ENCODE measurements at places on chromosomes 7 and 10.

DNA sequence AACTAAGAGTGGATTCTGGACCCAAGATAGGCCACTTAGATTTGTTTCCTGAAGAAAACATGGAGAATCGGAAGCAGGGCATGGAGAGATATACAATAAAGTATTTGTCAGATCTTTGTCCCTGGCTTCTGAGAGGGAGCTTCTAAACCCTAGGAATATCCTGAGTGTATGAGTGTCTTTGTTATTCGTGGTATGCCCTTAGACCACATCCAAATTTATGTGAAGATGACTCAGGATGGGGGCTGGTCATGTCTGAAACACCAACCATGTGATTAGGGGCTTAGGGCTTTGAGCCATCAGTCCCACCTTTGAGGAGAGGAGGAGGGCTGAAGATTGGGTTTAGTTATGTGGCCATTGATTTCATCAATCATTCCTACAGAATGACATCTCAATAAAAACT, 69.7 kb upstream of the PLPP4 start:
- no peak for DNase-seq

- no peak for DNase-seq
Observed at GRCh38 chr7:155438777-155439176, 19.2 kb upstream of the EN2 start.

GRCh38 chr10:30435073-30435422, 1.1 kb downstream of the MAP3K8 start:
- DNase-seq: no peak

- DNase-seq: no peak
Observed at GRCh38 chr10:48707472-48707871, 22.8 kb downstream of the WDFY4 start.

DNA sequence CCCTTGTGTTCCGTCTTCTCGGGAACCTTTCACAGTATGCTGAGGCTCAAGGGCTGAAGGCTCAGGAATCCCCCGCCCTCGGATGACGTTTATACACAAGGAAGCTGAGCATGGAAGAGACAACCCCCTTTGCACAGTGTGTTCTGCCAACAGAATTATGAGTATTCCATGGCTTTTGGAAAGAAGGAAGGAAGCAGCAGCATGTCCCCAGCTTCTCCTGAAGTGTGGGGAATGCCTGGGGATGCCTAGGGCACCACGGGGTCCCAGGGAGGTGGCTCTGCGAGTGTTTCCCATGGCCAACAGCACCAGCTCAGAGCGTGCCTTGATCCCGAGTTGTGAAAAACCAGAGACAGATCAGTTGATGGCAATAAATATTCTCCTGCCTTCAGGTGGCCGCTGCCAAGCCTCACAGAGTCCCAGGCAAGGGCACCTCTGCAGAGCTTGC, 88.8 kb upstream of the DDC start:
- DNase-seq: no peak

GRCh38 chr10:21520949-21521348, 4.5 kb downstream of the SKIDA1 start:
- no peak for DNase-seq

GRCh38 chr10:124642088-124642710, 102.0 kb downstream of the FAM53B start:
- no peak for DNase-seq

- DNase-seq: no peak
Observed at GRCh38 chr7:44059219-44060090, 5.9 kb downstream of the PGAM2 start.

GRCh38 chr7:74479961-74480829, 26.5 kb downstream of the GTF2IRD1 start:
- DNase-seq: no peak

- DNase-seq: no peak
Observed at GRCh38 chr7:129851809-129852208, 101.0 kb downstream of the UBE2H start.

- no peak for DNase-seq
Observed at GRCh38 chr7:12770227-12770975, 83.0 kb downstream of the ARL4A start.

GRCh38 chr7:47511699-47512370, 70.1 kb downstream of the TNS3 start:
- DNase-seq: no peak

- DNase-seq: no peak
Observed at GRCh38 chr7:37336259-37336658, 112.4 kb downstream of the ELMO1 start.

GRCh38 chr10:72337039-72337629, 17.6 kb downstream of the DNAJB12 start:
- peak; percentile 74 for DNase-seq

DNA sequence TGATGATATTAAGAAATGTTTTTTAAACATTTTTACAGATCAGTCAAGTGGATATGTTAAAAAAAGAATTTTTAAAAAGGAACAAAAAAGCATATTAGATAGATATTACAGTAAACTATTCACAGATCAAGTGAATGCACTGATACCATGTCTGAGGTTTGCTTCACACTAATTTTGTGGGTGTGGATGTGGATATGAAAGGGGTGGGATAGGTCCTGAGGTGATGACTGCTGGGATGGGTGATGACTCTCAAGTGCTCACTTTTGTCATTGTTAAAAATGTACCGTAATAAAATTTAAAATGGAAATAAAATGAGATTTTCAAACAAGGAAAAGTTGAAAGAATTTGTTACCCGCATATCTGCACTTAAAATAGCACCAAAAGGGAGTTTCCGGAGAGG, 54.1 kb downstream of the AGMO start:
- no peak for DNase-seq

Measured in KBM-7 (cell line).